GM12878 (cell line): ENCODE measurements at places on chromosomes 7 and 10. TPM values are rescaled to one million over a fixed set of nuclear protein-coding genes. Genes with fewer than 3 reads are reported as not detected.

The ADCY1 gene
- 1.3 and 1.4 TPM in 2 replicates for total RNA-seq

The VWA2 gene
- total RNA-seq: not detected in 2 replicates

DNA sequence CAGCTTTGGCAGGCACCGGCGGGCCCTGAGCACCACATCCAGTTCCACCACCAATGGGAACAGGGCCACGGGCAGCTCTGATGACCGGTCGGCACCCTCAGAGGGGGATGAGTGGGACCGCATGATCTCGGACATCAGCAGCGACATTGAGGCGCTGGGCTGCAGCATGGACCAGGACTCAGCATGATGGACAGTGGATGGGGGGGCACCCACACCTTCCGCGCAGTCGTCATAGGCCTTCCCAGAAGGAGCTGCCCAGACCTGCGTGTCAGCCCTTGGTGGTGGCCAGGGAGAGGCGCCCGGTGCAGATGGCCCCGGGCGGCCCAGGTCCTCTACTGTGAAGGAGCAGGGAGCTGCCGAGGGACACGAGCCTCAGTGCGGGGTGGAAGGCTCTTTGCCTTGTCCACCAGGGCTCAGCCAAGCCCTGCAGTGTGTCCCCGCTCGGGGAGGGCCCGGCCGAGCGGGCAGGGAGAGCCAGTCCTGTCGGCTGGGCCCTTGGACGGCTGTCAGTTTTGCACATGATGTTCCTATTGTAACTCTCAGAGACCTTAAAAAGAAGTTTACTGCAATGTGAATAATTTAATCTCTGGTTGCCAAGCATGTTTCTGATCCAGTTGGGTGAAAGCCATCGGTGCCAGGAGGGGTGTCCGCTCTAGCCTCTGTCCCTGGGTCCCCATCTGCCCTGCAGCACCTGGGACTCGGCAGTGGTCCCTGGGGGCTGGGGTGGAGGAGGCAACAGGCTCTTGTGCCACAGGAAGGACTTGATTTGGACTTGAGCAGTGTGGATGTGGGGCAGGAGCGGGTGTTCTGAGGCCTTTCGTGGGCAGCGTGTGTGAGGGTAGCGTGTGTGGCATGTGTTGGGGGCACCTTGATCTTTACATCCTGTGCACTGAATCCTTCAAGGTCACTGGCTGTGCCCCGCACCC is 12.6 kb downstream of the NACAD start:
- no peak for DNase-seq

DNA sequence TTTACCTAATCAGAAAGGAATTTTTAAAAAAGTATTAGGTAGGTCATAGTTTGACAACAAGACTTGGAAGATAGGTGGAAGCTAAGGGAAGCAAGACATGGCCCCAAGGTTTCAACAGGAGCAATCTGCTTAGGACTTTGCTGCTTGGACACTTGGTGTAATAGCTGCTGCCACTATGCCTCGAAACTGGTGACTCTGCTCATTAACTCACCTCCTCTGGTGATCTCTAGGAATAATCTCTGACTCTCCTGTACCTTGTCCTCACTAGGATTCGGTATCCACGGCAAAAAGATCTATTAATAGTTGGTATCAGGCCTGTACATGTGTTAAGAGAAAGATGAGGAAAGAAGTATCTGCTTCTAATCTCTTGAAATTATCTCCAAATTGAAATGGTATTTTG is 53.1 kb downstream of the PTEN start:
- no peak for DNase-seq

The HOXA11 gene
- total RNA-seq: not detected in 2 replicates

The CLDN3 gene
- not detected in 2 replicates for total RNA-seq

GRCh38 chr7:99021941-99022560 is 121.9 kb downstream of the SMURF1 start:
- DNase-seq: no peak

DNA sequence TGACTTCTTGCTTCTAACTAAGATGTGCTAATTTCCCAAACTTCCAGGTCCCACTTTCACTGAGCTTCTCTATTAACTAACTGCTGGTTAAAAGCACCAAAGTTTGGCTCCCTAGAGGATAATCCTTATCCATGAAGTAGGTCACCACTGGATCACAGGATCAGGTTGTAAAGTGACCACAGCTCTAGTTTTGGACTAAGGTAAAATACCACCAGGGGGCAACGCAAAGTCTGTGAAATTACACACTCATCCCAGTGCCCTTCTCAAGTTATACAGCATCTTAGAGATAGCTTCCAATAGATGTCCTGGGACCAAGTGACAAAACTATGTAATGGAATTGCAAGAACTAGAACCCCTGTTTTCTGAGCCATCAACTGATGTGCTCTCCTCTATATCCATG is 116.4 kb upstream of the ASAH2 start:
- DNase-seq: no peak

DNA sequence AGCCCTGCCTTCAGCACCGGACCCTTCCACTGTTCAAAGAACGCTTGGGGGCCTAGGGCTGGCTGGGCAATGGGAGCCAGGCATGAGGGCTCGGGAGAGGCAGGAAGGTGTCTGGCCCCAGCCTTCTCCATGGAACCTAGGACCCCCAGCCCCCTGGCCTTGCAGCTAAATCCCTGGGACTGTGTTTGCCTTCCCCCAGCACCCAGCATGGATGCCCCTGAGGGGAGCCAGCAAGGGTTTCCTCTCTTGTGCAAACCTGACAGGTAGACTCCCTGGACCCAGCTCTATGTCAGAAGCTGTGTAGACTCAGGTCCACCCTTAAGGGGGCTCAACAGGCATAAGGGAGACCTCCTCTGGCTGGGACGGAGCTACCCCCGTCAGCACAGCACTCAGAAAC is 288.0 kb downstream of the GRID1 start:
- DNase-seq: no peak

DNA sequence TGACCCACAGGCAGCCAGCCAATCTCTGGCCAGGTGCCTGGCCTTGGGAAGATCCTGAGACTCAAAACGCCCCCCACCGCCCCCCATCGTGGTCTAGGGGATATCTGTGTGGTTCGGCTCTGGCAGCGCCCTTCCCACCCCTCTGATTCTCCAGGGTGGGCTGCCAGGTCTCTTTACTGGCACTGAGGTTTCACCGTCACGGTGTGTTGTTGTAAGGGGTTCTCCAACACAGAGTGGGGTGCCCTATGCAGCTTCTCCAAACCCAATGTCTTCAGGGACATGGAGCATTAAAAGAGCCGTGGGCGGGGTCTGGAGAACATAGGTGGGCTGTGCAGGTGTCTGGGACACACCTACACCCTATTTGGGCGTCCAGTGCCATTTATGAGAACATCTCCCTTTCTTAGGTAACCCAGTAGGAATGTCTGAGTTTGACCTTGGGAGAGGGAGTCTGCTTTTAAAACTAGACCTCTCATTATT is 1.5 kb downstream of the MAFK start:
- DNase-seq: no peak

DNA sequence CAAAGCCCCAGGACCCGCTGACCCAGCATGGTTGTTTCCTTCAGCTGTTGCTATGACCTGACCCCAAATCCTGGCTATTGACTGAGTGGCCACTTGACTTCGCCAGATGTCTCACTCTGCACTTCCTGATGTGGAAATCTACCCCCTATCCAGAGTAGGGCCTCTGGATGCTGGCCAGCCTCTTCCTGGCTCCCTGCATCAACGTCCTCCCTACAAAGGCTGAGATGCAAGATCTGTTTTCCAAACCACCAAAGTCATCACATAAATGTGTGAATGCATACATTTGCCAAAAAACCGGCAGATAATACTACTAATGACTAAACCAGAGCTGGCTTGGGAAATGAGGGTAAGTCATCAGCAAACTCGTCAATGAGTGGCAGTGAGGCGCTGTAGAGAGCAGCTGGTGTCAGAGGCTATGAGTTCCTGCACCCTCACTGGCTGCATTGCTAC is 70.4 kb downstream of the PYROXD2 start:
- DNase-seq: no peak

- no peak for DNase-seq
Observed at GRCh38 chr7:159066816-159067575, 77.7 kb downstream of the VIPR2 start.

DNA sequence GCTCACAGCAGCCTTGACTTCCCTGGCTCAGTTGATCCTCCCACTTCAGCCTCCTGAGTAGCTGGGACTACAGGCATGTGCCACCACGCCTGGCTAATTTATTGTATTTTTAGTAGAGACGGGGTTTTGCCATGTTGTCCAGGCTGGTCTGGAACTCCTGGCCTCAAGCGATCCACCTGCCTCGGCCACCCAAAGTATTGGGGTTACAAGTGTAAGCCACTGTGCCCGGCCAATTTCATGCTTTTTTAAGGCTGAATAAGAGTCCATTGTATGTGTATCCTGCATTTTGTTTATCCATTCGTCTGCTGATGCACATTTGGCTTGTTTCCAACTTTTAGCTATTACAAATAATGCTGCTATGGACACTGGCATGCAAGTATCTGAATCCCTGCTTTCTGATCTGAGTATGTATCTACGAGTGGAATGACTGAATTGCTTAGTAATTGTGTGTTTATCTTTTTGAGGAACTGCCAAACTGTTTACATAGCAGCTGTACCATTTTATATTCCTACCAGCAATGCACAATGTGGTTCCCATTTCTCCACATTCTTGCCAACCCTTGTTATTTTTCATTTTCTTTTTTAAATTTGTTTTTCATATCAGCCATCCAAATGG is 37.3 kb upstream of the TPST1 start:
- DNase-seq: no peak

- DNase-seq: no peak
Observed at GRCh38 chr10:58618158-58618676, 105.5 kb downstream of the BICC1 start.

The ZNF248 gene
- total RNA-seq: 5.7 and 7.1 TPM in 2 replicates

The CTTNBP2 gene
- total RNA-seq: not detected in 2 replicates

DNA sequence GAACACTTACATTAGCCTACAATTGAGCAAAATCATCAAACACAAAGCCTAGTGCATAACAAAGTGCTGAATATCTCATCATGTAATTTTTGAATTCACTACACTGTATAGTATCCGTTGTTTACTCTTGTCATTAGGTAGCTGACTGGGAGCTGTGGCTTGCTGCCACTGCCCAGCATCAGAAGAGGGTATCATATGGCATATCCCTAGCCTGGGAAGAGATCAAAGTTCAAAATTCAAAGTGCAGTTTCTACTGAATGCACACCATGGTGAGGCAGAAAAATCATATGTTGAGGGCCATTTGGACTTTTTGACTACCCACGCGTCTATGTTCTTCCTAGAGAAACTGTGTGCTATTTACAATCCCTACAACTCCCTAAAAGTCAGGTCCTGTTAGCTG is 7.5 kb upstream of the ZC3HAV1 start:
- DNase-seq: no peak

GRCh38 chr7:139791316-139791715 is 13.5 kb upstream of the HIPK2 start:
- no peak for DNase-seq

DNA sequence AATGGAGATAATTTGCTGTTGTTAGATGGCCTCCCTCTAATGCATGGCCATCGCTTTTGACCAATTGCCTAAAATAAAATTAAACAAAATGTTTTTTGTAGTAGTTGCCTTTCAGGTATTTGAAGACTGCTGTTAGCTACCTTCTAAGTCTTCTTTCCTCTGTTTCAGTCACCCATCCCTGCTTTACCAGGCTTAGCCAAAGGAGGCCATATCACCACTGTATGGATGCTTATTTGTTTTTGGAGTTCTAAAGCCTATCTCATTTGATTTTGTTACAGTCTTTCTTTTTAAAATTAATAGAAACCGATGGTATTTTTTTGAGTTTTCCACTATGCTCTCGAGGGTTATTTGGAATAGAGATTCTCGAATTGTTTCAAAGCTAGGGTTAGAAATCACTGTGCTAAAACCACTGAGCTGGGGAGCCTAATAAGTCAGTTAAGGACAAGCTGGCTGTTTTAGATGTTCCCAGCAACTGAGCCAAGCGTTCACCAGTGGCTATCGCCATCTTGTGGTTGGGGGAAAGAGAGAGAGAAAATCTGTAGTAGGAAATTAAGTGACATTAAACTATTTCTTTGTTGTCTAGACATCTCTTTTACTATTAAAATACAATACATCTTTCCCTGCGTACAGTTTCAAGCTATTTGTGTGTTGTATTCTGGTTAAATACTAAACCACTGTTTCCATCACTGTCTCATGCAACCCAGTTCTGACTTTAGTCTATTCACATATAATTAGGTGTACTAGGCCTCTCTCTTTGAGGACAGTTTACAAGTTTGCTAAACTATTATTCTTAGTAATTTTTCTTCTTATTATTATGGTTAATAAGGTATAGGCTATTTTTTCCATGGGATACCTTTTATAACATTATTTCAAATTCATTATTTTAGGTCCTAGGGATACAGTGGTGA is 52.2 kb downstream of the GPR158 start:
- DNase-seq: peak; percentile 4

The TCAF2 gene
- 2.7 and 3.0 TPM in 2 replicates for total RNA-seq

- no peak for DNase-seq
Observed at GRCh38 chr7:68969571-68969970, 628.7 kb upstream of the AUTS2 start.

The CYP3A7 gene
- total RNA-seq: not detected in 2 replicates

The CYP3A4 gene
- total RNA-seq: 0.11 and 0.21 TPM in 2 replicates

DNA sequence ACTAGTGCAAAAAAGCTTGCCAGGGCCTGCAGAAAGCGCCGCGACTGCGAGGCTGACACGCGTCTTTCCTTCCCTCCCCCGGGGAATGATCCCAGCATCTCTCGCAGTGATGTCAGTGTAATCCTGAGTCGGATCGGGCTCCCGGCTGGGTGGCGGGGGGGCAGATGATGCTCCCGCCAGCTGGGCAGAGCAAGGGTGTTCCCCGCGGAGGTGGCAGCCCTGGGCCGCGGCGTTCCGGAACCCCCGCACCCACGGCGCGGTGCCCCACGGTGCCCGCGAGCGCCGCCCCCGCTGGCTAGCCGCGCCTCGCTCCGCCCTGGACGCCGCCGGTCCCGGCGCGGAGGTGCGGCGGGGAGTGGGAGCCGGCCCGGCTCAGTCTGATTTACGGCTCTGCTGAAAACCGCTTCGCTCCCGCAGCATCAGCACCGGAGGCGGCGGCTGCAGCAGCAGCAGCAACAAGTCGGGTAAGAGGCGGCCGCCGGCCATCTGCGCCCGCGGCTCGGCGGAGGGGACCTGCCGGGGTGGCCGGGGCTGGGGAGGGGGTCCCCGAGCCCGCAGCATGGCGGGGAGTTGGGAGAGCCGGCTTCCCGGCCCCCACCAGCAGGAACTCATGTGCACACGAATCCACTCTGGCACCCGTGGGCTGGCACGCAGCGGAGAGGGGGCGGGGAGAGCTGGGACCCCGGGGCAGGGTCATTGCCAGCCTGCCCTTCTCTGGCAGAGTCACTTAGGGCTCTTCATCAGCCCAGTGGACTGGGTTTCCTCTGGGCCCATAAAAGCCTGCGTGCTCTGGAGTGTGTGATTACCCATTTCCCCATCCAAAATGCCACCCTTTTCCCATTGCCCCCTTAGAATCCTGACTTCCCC is at the start of gene ZNF365:
TSS of gene ZNF365 (plus strand) at position 375 of the 867 bp plus-strand sequence. CDS start 1,825 bp downstream, outside the sequence.
- DNase-seq: no peak

The ANKRD7 gene
- 0.31 TPM in 1 of 2 replicates, not detected in the other for total RNA-seq
